Adrenal gland (tissue), 19 donors: ENCODE measurements at places on chromosomes 5 and 9. TPM values are rescaled to one million over a fixed set of nuclear protein-coding genes. Genes with fewer than 3 reads are reported as not detected.
A peak's percentile ranks its signal among the peaks of the same experiment; 100 is the strongest.

GRCh38 chr9:138077898-138078540 is 200.4 kb downstream of the CACNA1B start:
- DNase-seq: no peak
- H3K27ac ChIP-seq: no peak overlapping the region
- no peaks in the 10 kb centered on the region for H3K4me1 ChIP-seq
- H3K36me3 ChIP-seq: no peaks in the 10 kb centered on the region
- H3K27me3 ChIP-seq: no peaks in the 10 kb centered on the region

The MAP1B gene
- polyA plus RNA-seq: 29.3 TPM

DNA sequence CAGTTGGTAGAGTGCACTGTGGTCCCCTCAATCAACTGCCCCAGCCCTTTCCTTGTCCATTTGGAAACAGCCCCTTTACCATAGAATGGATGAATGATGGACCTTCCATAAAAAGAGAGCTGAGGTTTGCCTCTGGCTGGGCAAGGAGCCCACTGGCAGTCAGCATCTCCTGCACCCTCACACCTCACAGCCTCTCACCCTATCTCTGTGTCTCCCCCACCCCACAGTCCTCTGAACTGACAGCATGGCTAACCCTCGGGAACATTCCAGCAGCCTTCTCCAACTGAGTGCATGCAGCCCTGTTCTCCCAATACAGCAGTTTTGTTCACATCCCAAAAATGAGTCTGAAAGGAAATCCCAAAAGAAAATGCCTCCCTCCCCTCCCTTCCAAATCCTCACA is 51.7 kb downstream of the RETREG1 start:
- H3K27me3 ChIP-seq: no peaks in the 10 kb centered on the region
- no peaks in the 10 kb centered on the region for H3K4me1 ChIP-seq
- H3K4me3 ChIP-seq: no peak overlapping the region
- H3K27ac ChIP-seq: no peak overlapping the region

The PCDHA10 gene
- 0.81 TPM for polyA plus RNA-seq

DNA sequence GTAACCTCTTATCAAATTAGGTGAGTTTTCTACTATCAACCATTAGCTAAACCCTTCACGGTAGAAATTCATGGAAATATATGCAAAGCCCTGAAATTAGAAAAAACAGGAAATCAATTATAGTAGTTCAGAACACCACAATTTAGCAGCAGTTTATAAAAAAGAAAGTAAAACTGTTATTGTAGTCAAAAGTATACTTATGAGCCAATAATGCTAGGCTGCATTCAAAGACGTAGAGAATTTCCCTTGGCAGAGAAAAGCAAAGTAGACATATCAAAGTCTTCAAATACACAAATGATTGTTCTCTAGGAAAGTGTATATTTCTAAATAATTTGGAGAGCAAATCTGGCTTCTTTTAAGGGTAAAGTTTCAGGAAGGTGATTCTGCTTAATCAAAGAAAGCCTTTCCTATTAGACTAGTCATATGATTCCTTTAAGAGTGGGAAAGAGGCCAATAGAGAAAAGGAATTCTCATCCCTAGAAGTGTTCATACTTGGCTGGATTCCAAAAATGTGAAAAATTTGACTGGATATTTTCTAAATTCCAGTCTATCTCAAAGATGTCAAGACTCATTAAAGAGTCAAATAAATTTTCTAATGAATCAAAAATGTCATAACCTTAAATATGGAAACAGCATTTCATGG is 185.5 kb downstream of the SMC2 start:
- no peaks in the 10 kb centered on the region for H3K4me1 ChIP-seq
- H3K36me3 ChIP-seq: no peaks in the 10 kb centered on the region
- no peak for DNase-seq
- H3K27me3 ChIP-seq: no peaks in the 10 kb centered on the region

The SHOC1 gene
- 3.0 TPM for polyA plus RNA-seq

- DNase-seq: no peak
- no peaks in the 10 kb centered on the region for H3K4me1 ChIP-seq
- no peak overlapping the region for H3K4me3 ChIP-seq
- H3K36me3 ChIP-seq: no peaks in the 10 kb centered on the region
- H3K27me3 ChIP-seq: no peaks in the 10 kb centered on the region
Measured at GRCh38 chr9:2758162-2758897, 41.0 kb downstream of the KCNV2 start.

DNA sequence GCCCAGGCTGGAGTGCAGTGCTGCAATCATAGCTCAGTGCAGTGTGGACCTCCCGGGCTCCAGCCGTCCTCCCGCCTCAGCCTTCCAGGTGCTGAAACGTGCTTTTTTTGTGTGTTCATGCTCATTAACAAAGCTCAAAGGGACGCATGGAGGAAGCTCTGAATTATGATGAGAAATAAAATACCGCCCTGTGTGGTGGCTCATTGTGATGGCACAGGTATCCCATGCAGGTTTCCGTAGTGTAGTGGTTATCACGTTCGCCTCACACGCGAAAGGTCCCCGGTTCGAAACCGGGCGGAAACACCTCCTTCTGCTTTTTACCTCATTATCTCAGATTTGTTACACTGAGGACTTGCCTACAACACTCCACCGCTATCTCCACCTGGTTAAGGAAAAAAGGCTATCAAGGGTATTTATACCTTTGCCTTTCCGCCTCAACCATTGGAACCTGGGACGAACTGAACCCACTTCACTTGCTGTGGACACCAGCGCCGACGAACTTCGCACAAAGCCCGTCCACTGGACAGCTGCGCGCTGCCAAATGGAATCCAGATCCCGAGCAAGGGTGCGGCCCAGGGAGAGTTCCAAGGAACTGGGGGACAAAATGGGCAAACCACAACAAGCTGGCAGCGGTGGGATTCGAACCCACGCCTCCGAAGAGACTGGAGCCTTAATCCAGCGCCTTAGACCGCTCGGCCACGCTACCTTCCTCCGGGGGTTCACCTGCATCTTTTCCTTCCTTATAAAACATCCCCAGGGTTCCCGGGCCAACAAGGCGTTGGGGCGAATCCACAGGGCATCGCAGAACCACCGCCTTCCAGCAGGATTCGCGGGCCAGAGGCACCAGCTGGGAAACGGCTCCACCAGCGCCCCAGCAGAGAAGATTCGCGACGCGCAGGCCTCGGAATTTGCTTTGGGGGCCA is 26.3 kb downstream of the OR2V2 start:
- H3K27ac ChIP-seq: no peak overlapping the region
- no peak for DNase-seq
- H3K36me3 ChIP-seq: no peaks in the 10 kb centered on the region
- H3K4me3 ChIP-seq: no peak overlapping the region
- H3K27me3 ChIP-seq: peaks cover 69% of the 10 kb centered on the region
- no peaks in the 10 kb centered on the region for H3K4me1 ChIP-seq

- H3K27ac ChIP-seq: no peak overlapping the region
- H3K27me3 ChIP-seq: no peaks in the 10 kb centered on the region
- H3K36me3 ChIP-seq: no peaks in the 10 kb centered on the region
- DNase-seq: no peak
- H3K4me1 ChIP-seq: no peaks in the 10 kb centered on the region
- H3K4me3 ChIP-seq: no peak overlapping the region
Measured at GRCh38 chr5:158522776-158523175, 576.9 kb downstream of the EBF1 start.

- no peaks in the 10 kb centered on the region for H3K4me1 ChIP-seq
- H3K27ac ChIP-seq: no peak overlapping the region
- DNase-seq: no peak
- no peak overlapping the region for H3K4me3 ChIP-seq
Measured at GRCh38 chr5:38598994-38599617, 42.7 kb upstream of the LIFR start.

GRCh38 chr5:54313311-54314270 is 3.2 kb upstream of the ARL15 start:
- no peak overlapping the region for H3K27ac ChIP-seq
- no peaks in the 10 kb centered on the region for H3K27me3 ChIP-seq
- H3K36me3 ChIP-seq: no peaks in the 10 kb centered on the region
- no peak for DNase-seq
- peaks cover 9% of the 10 kb centered on the region for H3K4me1 ChIP-seq

The BTNL9 gene
- 4.2 TPM for polyA plus RNA-seq

- peaks cover 12% of the 10 kb centered on the region for H3K36me3 ChIP-seq
- H3K27ac ChIP-seq: no peak overlapping the region
- H3K4me3 ChIP-seq: no peak overlapping the region
- H3K27me3 ChIP-seq: no peaks in the 10 kb centered on the region
- peaks cover 52% of the 10 kb centered on the region for H3K4me1 ChIP-seq
- no peak for DNase-seq
Measured at GRCh38 chr5:52897238-52897614, 91.9 kb upstream of the ITGA2 start.

GRCh38 chr5:141100243-141100805 is at the start of gene PCDHB3:
PCDHB3 (plus strand) TSS chr5:141100473; CDS start chr5:141100650, 177 bp downstream.
- no peak for DNase-seq
- H3K4me1 ChIP-seq: no peaks in the 10 kb centered on the region
- H3K27me3 ChIP-seq: no peaks in the 10 kb centered on the region
- no peak within 1 kb of the TSS for H3K27ac ChIP-seq

DNA sequence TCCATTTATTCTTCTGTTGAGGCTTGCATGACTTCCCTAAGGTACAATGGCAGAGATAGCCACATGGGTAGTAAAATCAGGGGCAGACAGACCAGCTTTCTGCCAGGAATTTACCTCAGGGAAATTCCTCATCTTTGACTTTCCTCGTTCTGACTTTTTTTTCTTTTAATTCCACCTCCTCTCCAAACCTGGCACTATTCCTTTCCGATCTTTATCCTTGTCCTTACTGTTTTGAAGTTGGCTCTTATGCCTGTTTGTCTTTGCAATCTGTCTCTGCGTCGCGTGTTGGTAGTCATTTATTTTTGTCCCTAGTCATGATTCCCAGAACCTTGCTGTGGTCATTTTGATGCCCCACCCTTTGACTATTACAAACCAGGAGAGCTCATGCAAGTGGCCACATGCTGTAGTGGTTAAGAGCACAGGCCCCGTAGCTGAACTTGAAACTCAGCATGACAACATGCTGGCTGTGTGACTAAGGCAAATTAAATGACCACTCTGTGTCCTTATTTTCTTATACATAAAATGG is 19.0 kb downstream of the TMC1 start:
- H3K4me1 ChIP-seq: no peaks in the 10 kb centered on the region
- H3K27me3 ChIP-seq: no peaks in the 10 kb centered on the region
- H3K36me3 ChIP-seq: no peaks in the 10 kb centered on the region
- no peak for DNase-seq
- H3K27ac ChIP-seq: no peak overlapping the region

DNA sequence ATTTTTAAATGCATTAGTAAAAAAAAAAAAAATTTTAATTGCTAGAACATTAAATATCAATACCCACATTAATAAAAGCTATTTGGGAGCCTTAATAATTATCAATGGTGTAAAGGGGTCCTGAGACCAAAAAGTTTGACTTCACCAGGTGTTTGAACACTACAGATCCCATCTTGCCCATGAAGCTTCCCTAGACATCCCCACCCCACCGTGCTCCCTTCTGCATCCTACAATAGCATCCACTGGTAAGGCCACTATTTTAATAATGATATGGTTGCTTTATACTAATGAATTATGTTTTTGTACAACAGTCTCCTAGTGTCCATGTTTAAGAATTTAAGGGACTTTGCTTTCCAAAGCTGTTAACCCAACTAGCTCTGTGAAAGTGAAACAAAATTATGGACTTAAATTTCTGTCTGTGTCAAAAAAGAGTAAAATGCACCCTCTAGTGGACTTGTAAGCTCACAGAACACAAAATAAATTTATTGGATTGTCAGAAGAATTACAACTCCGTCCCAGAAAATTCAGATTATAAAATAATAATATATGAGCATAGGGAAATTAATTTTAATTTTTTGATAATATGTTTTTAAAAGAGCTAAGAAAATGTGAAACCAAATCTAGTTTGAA is 76.0 kb downstream of the ARL15 start:
- H3K4me3 ChIP-seq: peak overlapping the region; percentile 18
- no peaks in the 10 kb centered on the region for H3K27me3 ChIP-seq
- no peak overlapping the region for H3K27ac ChIP-seq
- H3K4me1 ChIP-seq: peaks cover 12% of the 10 kb centered on the region

DNA sequence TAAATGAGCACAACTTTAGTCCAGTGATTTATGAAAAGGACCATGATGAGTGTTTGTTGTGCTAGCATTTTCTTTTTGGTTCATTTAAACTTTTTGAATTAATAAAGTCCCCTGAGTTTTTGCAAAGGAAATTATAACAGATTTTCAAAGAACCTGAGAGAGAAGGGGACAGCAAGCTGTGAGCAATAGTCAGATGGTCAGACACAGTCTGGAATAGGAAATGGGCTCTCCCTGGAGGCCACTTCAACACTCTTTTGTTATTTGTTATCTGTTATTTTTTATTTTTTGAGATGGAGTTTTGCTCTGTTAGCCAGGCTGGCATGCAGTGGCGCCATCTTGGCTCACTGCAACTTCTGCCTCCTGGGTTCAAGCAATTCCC is 171.1 kb downstream of the ARHGEF28 start:
- no peak overlapping the region for H3K4me3 ChIP-seq
- H3K4me1 ChIP-seq: peaks cover 24% of the 10 kb centered on the region
- no peaks in the 10 kb centered on the region for H3K27me3 ChIP-seq
- H3K27ac ChIP-seq: peak overlapping the region; percentile 25
- H3K36me3 ChIP-seq: no peaks in the 10 kb centered on the region
- no peak for DNase-seq

DNA sequence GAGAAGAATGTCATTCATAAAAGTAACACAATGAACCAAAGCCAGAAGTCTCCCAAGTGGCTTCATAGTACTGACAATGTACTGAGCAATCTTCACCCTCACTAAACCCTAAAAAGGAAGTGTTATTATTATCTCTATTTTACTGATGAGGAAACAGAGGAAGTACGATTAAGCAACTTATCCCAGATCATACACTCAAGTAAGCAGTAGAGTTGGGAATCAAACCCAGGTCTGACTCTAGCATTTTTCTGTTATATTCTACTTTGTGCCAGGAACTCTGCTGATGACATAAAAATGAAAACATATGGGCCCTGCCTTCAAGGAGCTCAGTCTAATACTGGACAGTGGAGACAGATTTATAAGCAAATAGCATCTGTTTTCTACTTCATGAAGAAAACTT is 109.2 kb downstream of the RAPGEF6 start:
- no peak overlapping the region for H3K4me3 ChIP-seq
- H3K36me3 ChIP-seq: no peaks in the 10 kb centered on the region
- H3K27me3 ChIP-seq: no peaks in the 10 kb centered on the region
- peaks cover 4% of the 10 kb centered on the region for H3K4me1 ChIP-seq
